Germinal center (tissue), 1 donor: ENCODE measurements at places on chromosomes 7 and 10.

GRCh38 chr10:26157734-26158133 is 58.8 kb upstream of the GAD2 start:
- DNase-seq = no peak

GRCh38 chr10:80522756-80523363 is 14.8 kb upstream of the SH2D4B start:
- no peak for DNase-seq

DNA sequence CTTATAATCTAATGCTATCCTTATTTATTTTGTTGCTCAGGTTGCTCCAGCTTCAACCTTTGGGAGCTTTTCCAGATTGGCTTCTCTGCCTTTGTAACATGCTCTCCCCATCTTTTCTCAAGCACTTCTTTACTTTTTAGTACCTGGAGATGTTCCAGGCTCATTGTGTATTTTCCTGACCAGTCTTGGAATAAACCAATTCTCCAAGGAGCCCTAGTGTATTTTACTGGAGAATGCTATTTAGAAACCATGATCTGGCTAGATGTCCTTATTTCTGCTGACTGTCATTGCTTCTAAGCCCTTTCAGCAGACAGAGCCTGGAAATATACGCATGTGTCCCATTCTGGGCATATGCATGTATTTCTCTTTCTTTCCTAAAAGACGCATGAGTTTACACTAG is 95.7 kb downstream of the EMX2 start:
- DNase-seq = no peak

DNA sequence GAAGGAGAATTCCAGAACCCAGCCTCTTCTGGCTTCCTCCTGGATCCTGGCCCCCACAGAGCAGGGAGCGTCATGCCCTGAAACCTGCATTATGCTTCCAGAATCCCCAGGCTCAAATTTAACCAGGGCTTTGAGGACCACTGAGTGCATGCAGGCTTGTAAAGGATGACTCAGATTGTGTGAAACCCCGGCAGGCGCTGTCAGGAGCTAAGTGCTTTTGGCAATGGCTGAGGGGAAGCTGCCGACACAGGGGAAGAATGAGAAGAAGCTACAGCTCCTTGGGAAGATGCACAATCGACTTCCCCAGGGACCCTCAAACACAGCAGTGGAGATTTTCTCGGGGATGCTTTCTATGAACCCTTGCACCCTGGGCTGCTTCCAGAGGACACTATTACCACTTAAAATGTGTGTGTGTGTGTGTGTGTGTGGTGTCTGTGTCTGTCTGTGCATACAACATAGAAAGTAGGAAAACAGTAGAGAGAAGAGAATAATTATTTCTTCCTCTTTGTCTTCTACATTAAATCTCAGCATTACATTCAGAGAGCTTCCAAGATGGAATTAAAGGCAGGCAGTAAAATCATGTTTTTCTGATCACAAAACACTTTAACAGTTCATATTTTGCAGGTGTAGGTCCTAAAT is 183.5 kb upstream of the INHBA start:
- DNase-seq = no peak
